ENCODE measurements at places on chromosomes 7 and 10. TPM values are rescaled to one million over a fixed set of nuclear protein-coding genes. Genes with fewer than 3 reads are reported as not detected.

- DNase-seq, result no peak
Observed at GRCh38 chr7:108455998-108456677, at the start of gene NRCAM. NRCAM (minus strand) TSS chr7:108456436; CDS start chr7:108240064, 216,372 bp downstream.

DNA sequence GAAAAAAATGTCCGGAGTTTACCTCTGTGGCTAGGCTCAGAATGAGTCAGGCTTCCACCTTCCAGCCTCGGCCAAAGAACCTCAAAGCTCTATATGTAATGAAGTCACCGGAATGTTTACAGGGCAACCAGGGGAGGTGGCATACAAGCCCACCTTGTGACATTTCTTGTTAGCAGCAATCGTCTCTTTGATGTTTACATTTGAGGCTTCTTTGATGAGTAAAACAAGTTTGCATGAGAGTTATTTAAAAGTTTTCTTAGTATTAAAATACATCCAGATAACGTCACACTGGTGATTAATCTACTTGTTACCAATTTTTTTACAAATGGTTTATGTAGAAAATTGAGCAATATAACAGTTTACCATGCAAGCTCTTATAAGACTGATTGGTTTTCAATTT is 133.1 kb upstream of the ADAM12 start:
- DNase-seq, result no peak

GRCh38 chr7:92749327-92749755 is 87.0 kb downstream of the CDK6 start:
- no peak for DNase-seq

- DNase-seq, result no peak
Observed at GRCh38 chr7:134593530-134594392, 44.9 kb downstream of the AKR1B15 start.

Gene CBLL1
- 28.8 TPM for total RNA-seq

Gene NKX2-3
- 0.40 TPM for total RNA-seq
